ENCODE measurements at places on chromosomes 13 and 19. TPM values are rescaled to one million over a fixed set of nuclear protein-coding genes. Genes with fewer than 3 reads are reported as not detected.

Gene COX6B2
- polyA plus RNA-seq, result 1.8 TPM

Gene CACNA1A
- 2.0 TPM for polyA plus RNA-seq

Gene SIGLEC8
- polyA plus RNA-seq, result 0.04 TPM

Gene ZNF575
- 2.7 TPM for polyA plus RNA-seq

Gene CALR3
- polyA plus RNA-seq, result not detected

Gene ACP5
- polyA plus RNA-seq, result 12.8 TPM

Gene ZIK1
- 18.0 TPM for polyA plus RNA-seq

- DNase-seq, result no peak
Observed at GRCh38 chr19:54218259-54218658, 4.5 kb downstream of the LILRB3 start.

- DNase-seq, result no peak
Observed at GRCh38 chr19:30091456-30091855, 149.4 kb downstream of the URI1 start.

DNA sequence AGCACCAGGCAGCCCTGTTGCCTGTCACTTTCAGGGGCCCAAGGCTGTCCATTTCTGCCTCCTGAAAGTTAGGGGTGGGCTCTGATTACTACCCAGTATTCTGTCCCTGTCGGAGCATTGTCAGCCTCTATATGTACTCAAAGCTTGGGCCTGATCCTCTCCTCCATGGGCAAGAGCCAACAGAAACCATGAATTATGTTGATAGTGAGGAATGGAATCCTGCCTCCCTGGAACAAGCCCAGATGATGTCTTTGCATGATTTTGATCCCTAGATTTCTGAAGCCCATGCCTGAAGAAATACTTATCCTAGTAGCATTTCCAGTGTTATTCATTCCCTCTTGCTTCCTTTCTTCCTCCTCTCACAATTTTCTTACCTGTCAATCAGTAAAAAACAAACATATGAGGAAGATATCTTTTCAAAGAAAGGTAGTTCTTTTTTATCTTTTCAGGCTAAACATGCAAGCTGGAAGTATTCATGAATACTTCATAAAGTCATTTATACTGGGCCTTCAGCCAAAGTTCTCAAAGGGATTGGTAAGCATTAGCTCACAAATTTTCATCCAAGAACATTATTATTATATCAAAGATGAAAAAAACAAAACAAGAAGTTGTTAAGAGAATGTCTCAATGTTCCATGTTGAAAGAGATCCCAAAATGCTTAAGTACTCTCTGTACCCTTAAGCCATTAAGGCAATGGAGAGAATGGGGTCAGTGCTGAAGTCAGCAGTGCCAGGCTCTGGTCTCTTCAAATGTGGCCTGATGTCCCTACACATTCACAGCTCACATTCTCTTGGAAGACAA, 171.7 kb downstream of the NHLRC3 start:
- no peak for DNase-seq

DNA sequence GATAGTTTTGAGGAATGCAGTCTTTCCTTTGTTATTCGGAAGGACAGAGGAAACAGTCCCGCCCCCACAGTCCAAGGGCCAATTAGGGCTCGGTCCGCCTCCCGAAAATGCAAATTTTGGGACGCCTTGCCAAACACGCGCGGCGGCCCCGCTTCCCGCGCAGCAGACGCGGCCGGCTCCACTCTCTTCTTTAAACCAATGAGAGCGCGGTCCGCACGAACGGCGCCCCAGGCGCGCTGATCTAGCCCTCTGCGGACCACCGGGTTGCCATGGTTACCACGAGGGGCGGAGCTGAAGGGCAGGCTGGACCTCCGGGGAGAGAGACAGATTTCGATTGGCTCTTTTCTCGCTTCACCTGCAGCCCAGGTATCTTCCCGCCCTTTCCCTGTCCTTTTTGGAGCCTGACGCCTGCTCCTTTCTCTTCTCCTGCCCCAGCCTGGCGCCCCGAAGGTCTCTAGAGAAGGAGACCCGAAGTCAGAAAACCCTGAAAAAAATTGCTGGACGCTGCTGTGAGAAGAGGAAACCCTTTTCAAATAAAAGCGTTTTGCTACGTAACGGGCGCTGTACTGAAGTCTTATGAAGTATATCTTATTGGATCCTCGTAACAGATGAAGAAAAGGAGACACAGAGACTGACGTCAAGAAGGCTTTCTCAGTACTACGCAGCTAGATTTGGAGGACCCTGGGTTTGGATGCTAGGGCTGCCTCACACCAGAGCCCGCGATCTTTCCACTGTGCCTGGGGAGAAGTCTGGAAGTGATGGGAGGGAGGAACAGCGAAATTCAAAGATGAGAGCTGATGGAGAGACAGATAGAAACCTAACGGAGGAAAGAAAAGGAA, 2.0 kb downstream of the PTH2 start:
- no peak for DNase-seq

DNA sequence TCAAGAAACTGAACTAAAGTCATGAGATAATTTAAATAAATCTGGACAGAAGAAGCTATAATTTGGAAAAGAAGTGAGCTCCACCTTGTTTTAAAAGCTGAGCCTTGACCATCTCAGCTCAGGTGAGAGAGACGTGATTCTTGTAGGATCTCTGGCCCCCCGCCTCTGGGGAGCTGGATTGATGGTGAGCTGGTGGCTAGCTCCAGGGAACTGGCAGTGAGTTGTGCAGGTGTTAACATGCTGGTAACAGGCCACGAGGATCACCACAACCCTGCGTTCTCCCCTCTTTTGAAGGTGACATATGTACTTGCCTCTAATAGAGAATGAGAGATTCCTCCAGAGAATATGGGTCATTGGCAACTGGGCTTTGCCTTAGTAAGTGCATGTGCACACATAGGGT, 485.1 kb downstream of the IRS2 start:
- no peak for DNase-seq

DNA sequence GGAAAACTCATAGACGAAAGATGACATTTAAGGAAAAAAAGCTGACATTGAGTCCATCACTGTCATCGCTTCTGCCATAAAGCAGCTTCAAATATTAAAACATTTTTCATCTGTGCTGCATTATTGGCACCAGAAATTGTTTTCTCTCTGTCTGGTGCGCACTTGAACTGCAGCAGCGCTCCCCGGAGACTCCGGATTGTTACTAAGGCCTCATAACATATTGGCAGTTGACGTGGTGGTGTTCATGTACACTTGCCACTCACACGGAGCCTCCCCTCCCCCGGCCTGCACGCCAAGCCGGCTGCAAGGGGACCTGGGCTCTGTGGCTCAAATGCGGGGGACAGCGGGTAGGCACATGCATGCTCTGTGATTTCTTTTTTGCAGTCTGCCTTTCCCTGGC, 203.2 kb downstream of the TSHZ3 start:
- DNase-seq, result no peak

DNA sequence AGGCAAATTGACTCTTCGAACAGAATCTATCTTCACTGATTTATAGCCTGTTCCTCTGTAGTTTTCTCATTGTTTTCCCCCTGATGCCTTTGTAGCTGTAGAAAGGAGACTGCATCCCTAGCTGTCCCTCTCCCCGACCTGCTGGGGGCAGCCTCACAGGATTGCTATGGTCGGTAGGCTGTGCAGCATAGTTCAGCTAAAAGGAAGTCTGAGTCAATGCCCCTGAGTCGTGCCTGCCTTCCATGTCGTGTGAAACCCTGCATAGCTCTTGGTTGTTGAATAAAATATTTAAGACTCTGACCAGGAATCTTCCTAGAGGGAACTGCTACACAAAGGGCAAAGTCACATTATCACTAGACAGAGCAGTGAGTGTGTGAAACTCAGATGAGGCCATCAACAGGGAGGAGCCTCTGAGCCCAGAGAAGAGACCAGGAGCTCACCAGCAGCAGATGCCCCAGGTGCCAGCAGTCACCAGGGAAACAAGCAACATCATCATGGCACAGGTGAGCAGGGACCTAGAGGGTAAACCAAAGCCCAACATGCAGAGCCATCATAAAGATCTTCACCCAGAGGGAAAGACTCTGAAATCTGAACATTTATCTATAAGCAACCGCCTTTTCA, 108.4 kb upstream of the NBEA start:
- no peak for DNase-seq

- no peak for DNase-seq
Observed at GRCh38 chr13:29901710-29902631, 51.6 kb upstream of the UBL3 start.

DNA sequence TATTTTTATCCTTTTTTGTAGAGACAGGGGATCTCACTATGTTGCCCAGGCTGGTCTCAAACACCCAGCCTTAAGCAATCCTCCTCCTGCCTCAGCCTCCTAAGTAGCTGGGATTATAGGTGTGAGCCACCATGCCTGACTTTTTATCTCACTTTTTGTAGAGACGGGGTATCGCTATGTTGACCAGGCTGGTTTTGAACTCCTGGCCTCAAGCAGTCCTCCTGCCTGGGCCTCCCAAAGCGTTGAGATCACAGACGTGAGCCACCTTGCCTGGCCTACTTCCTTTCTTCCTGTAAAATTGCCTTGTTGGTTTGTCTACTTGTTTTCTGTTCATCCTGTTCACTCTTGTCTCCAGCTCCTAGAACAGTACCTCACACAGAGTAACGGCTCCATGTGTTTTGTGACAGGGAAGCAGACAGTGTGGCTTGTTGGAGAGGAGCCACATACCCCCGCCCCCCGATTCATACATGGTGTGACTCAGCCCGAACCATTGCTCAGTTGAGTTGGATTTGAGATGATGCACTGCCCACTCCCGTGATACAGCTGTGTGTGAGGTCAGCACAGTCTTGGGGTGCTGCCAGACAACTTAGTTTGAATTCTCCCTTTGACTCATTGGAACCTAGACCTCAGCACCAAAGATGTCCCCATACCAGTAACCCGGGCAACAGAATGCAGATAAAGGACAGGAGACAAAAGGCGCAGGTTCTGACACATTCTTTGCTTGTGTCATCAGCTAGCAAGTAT, 34.2 kb downstream of the GPR42 start:
- DNase-seq, result no peak

DNA sequence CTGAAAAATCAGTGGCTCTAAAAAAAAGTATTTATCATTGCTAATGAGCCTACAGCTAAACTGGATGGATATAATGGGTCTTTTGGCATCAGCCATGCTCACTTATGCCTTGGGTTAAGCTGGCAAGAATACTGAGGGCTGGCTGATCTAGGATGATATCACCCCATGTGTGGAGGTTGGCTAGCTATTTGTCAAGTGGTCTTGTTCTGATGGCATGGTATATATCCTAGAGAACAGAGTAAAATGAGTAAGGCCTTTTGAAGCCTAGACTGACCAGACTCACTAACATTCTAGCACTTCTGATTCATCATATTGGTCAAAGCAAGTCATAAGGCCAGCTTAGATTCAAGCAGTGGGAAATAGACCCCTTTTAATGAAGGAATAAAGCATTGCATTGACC, 383.0 kb downstream of the SLITRK1 start:
- no peak for DNase-seq

GRCh38 chr19:1560286-1560882, 7.7 kb downstream of the MEX3D start:
- no peak for DNase-seq

- no peak for DNase-seq
Observed at GRCh38 chr19:12665281-12665573, 1.3 kb downstream of the MAN2B1 start.

DNA sequence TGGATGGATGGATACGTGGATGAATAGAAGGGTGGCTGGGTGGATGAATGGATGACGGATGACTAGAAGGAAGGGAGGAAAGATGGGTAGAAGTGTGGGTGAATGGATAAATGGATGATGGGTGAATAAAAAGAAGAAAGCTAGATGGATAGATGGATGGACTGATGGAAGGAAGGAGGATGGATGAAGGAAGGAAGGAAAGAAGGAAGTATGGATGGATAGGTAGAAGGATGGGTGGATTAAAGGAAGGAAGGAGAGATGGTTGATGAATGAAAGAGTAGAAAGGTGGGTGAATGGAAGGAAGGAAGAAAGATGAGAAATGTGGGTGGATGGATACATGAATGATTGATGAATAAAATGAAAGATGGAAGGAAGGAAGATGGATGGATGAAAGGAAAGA, 14.5 kb downstream of the ARHGEF18 start:
- DNase-seq, result no peak

DNA sequence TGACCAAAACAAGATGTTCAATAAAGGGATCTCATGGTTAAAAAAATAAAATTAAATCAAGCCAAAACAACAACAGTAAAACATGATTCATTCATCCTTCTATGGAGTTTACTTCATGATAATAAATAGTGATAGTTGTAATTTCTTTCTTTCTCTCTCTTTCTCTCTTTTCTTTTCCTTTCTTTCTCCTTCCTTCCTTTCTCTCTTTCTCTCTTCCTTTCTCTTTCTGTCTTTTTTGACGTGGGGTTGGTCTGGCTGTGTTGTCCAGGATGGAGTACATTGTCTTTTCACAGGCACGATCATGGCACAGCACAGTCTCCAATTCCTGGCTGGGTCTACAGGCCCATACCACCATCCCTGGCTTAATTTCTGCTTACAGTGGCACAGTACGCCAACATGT, 29.1 kb upstream of the PCCA start:
- DNase-seq, result no peak

GRCh38 chr13:110696776-110697175, 9.1 kb downstream of the CARS2 start:
- no peak for DNase-seq

- no peak for DNase-seq
Observed at GRCh38 chr19:33868076-33868735, 71.5 kb downstream of the KCTD15 start.

- no peak for DNase-seq
Observed at GRCh38 chr13:50780201-50781015, 63.1 kb downstream of the DLEU7 start.

DNA sequence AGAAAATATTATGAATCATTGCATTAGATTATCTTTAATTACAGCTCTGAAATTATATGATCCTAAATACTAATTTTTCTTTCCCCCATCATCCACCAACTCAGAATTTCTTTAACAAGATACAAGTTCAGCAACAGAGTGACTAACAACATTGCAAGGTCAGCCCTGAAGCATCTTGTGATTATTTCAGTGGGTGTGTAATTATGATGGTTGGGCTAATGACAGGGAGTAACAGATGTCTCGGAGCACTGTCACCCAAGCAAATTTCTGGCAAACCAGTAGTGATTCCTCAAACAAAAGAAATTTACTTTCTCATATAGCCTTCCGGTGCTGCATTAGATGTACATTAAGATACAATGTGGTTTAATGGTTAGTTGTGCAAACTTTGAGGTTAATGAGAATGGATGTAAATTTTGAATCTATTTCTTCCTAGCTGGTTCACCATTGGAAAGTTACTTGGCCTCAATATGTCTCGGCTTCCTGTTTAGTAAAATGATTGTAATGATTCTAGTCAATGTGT, 238.9 kb downstream of the ITGBL1 start:
- no peak for DNase-seq

DNA sequence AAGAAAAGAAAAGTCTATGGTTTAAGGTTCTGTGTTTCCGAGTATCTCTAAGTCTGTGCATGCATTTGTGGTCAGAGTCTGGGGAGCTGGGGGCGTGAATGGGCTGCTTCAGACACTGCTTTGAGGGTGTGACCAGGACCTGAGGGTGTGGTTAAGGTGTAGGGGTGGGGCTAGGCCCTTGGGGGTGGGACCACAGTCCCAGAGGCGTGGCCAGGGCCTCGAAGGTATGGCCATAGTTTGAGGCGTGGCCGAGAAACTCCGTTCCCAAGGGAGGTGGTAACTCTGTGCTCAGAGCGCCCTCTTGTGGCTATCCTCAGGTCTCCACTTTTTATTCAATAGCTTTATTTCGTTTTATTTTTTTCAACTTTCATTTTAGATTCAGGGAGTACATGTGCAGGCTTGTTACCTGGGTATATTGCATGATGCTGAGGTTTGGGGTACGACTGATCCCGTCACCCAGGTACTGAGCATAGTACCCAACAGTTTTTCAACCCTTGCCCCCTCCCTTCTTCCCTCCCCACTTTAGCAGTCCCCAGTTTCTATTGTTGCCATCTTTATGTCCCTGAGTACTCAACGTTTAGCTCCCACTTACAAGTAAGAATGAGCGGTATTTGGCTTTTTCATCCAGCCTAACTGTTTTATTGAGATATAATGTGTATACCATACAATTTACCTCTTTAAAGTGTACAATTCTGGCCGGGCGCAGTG, 7.0 kb upstream of the CBLC start:
- peak; percentile 78 for DNase-seq

Measured in left renal cortex interstitium (tissue), 4 donors.